Stimulated activated memory B cell treated with anti-CD40 and anti-IgM and Interleukin-4, amounts not matched to agents 10 μg/mL and 1 μg/mL and 100 μg/mL, for 72 hours (primary cell): ENCODE measurements at places on chromosomes 5 and 9.
A peak's percentile ranks its signal among the peaks of the same experiment; 100 is the strongest.

DNA sequence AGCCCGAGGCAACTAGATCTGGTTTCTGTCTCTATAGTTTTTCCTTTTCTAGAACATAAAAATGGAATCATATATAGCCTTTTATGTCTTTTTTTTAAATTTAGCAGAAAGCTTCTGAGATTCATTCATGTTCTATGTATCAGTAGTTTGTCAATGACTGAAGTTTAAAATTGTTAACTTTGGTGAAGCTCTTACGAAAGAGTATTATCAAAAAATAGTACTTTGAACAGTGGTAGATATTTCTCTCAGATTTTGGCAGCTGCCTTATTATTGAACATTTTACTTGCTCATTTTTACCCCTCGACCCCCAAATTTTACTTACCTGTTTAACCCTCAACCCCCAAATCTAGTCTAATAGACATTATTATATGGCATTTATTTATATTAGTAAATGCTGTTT, 10.2 kb downstream of the NIPBL start:
- ATAC-seq = no peak

- peak; percentile 34 for ATAC-seq
Observed at GRCh38 chr9:133657120-133657661, 21.0 kb downstream of the DBH start.

DNA sequence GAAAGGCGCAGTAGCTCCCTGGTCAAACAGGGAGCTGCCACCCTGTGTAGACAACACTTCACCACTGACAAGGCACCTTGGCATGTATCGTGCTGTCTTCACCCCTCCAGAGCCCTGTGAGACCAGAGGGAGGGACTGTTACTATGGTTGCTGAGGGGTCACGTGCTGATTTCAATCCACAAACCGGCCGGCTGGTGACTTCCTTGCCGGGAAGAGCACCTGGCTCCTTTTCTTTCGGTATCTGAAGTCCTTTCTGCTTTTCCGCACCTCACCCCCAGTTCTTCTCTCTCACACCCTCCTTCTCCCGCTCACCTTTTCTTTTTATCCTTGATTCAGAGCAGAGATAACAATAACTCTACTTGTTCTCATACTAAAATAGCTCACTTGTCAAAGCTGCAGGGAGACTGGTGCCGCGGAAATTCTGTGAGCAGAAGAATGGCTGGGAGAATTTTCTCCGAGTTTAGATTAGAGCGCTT, 327.2 kb downstream of the ZSWIM6 start:
- no peak for ATAC-seq

DNA sequence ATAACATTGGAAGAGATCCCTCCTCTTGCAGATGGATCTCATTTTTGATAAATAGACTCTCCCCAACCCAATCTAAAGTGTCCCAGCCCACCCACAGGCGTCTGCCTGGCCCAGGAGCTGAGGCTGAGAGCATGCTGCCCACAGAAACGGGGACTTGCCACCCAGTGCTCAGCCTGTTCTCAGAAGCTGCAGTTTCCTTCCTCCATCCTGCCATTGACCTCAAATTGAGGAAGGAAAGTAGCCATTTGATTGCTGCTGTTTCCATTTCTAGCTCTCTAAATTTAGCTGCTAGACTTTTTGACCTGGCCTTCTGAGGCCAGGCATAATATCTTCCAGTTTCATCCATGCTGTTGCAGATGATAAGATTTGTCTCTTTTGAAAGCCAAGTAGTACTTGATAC, 31.1 kb upstream of the FRMD3 start:
- ATAC-seq = peak; percentile 45
